ENCODE measurements at places on chromosomes 16 and 17.
A peak's percentile ranks its signal among the peaks of the same experiment; 100 is the strongest.

DNA sequence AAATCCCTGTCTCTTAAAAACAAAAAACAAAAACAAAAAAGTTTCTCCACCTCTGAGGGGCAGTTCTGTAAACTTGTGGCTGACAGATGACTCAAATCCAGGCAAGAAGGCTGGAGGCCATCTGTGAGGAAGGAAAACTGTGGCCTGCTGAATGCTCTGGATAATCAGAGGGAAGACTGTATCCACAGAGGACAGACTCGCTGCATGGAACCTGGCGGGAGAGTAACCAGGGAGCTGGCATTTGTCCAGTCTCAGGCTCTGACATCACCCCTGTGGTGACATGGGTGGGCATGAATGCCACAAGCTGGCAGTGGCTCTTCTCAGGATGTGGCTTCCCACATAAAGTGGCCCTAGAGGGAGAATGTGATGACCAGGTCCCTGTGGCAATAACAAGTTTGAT is 2.8 kb upstream of the KSR1 start:
- DNase-seq: no peak

- DNase-seq: no peak
Measured at GRCh38 chr17:35298639-35299038, 55.8 kb downstream of the SLFN5 start.

GRCh38 chr17:82291582-82292250 is 18.2 kb upstream of the CSNK1D start:
- no peak for DNase-seq

- DNase-seq: no peak
Measured at GRCh38 chr17:2909846-2910234, 113.6 kb downstream of the RAP1GAP2 start.

DNA sequence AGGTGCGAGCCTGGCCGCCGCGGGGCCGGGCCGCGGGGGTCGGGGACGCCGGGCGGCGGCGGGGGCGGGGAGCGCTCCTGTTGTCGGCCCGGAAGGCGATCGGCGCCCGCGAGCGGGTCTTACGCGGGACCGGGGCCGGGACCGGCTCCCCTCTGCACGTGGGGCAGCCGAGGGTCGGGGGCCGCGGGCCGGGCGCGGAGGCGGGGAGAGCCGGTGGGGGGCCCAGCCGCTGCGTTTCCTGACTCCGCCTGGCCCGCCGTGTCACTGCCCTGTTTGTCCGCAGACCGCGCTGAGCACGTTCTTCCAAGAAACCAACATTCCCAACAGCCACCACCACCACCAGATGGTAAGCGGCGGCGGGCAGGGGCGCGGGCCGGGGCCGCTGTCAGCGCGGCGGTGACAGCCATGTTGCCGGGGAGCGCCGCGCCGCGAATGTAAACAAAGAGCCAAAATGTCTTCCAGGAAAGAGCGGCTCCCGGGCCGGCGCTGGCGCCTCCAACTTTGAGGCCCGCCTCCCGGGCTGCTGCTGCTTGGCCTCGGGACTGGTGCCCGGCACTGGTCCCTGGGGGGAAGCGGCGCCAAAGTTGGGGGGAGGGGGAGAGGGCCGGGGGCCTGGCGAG is 586 bp downstream of the UBALD2 start:
- no peak for DNase-seq

- no peak for DNase-seq
Measured at GRCh38 chr17:9728005-9728404, 63.4 kb downstream of the DHRS7C start.

DNA sequence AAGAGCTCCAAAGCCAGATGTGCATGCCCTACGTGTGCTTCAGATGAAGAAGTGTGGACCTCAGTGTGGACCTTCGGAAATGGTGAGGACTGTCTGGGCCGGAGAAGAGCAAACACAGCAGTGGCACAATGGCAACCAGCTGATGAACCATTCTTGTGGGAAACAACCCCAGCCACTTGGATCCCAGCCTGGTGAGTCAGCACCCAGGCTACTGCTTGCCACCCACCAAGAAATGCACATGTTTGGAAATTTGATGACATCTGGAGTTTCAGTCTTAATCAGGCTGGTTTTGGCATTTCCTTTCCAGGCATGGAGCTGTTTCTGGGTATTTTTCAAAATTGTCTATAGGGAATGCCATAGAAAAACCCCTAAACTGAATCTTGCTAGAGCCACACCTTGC is 42.7 kb downstream of the DYNLRB2 start:
- no peak for DNase-seq

GRCh38 chr16:85246473-85246872 is 134.2 kb upstream of the CIBAR2 start:
- no peak for DNase-seq

GRCh38 chr16:11593581-11593980 is 6.9 kb upstream of the LITAF start:
- DNase-seq: no peak

GRCh38 chr17:82449131-82449882 is 1.2 kb downstream of the CYBC1 start:
- DNase-seq: no peak

GRCh38 chr16:71407731-71408130 is 34.1 kb downstream of the TLE7 start:
- no peak for DNase-seq

DNA sequence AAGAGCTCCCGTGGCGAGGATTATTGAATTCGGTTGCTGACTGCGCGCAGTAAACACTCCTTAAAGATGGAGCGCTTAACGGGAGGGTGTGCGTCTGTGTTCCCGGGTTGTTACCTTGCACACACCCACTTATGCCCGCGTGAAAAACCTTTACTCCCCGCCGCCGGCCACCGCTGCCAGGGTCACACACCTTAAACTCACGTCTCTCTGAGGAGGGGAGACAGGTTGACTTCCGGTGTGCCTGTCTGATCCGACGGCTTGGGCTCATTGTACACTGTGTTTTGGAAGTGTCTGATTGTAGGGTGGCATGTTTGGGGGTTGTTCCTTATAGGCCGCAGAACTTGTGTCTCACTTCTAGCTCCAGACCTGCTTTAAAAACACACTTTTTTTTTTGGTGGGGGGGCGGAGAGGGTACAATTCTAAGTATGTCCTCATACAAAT is 66.8 kb downstream of the KPNA2 start:
- DNase-seq: no peak

DNA sequence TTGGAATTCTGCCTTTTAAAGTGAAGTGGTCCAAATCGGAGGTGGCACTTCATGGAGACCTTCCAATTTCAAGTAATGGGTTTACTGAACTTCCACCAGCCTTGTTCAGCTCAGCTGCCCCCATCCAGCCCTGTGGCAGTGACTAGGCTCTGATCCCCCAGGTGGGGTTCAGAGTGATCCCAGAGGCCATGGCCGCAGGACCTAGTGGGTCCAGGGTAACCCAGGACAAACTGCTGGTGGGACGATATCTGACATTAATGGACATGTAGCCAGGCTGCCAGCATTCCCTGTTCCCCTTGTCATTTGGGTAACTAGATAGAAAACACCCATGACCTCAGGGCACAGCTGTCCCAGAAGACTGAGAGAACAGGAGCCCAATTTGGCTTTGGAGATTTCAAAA is 209.9 kb downstream of the GSG1L start:
- no peak for DNase-seq

- DNase-seq: peak; percentile 52
Measured at GRCh38 chr17:57988301-57989250, 522 bp upstream of the VEZF1 start.

GRCh38 chr17:4938688-4939545 is 929 bp downstream of the SLC25A11 start:
- no peak for DNase-seq

- DNase-seq: no peak
Measured at GRCh38 chr16:14444979-14445810, 184.9 kb downstream of the PARN start.

- DNase-seq: no peak
Measured at GRCh38 chr16:27728691-27729090, 178.7 kb downstream of the KATNIP start.

GRCh38 chr16:445566-445965 is 20.1 kb downstream of the RAB11FIP3 start:
- DNase-seq: no peak

DNA sequence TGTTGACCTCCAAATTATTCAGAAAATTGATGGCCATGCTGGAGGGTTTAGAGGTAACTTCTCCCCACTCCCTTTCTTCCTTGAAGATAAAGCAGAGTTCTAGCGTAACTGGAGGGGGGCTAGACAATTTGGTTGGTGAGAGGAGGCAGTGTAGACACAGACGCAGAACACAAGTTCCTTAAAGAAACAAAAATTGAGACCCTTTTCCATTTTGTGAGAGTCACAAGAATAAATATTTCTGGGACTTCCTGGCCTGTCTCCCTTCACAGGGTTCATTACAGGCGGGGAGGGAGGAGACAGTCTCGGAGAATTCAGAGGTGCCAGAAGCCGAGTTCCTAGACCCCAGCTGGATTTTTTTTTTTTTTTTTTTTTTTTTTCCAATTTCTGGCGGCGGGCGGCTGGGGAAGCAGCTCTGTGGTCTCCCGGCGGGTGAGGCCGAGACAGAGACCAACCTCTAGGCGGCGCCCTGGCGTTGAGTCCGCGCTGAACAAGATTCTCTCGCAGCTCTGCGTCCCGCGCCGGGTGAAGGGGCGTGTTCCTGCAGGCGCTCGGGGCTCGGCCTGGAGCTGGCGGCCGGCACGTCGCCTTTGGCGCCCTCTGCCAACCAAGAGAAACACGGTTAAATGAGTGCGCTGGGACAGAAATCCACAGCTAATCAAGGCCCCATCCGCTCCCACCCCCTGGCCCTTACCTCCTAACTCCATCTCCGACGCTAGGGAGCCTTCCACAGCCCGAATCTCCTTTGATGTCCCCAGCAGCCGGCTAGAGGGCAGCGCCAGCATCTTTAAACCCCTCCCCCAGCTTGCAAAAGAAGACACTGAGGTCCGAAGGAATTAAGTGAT is 10.2 kb upstream of the HOXB9 start:
- DNase-seq: peak; percentile 56

- no peak for DNase-seq
Measured at GRCh38 chr16:84266451-84266850, 26.6 kb upstream of the KCNG4 start.

GRCh38 chr17:4179071-4179470 is 36.1 kb downstream of the CYB5D2 start:
- no peak for DNase-seq

All from NCI-H748 treated with DMSO at 0.1 percent for 48 hours (cell line).